ENCODE measurements at places on chromosomes 1 and 21. TPM values are rescaled to one million over a fixed set of nuclear protein-coding genes. Genes with fewer than 3 reads are reported as not detected.

- H3K27ac ChIP-seq, result no peak overlapping the region
- DNase-seq, result no peak
- no peaks in the 10 kb centered on the region for H3K27me3 ChIP-seq
- H3K4me3 ChIP-seq, result no peak overlapping the region
Observed at GRCh38 chr1:10679496-10680220, 116.8 kb downstream of the CASZ1 start.

GRCh38 chr21:29342363-29342957, 43.7 kb downstream of the BACH1 start:
- no peaks in the 10 kb centered on the region for H3K27me3 ChIP-seq
- H3K4me3 ChIP-seq, result peak overlapping the region; percentile 33
- H3K27ac ChIP-seq, result peak overlapping the region; percentile 47
- peaks cover 25% of the 10 kb centered on the region for H3K4me1 ChIP-seq
- peak; percentile 74 for DNase-seq
- peaks cover 6% of the 10 kb centered on the region for H3K36me3 ChIP-seq

GRCh38 chr1:14946684-14947238, 206.8 kb upstream of the TMEM51 start:
- H3K27ac ChIP-seq, result no peak overlapping the region
- no peaks in the 10 kb centered on the region for H3K27me3 ChIP-seq
- no peak overlapping the region for H3K4me3 ChIP-seq
- H3K4me1 ChIP-seq, result no peaks in the 10 kb centered on the region
- no peak for DNase-seq

DNA sequence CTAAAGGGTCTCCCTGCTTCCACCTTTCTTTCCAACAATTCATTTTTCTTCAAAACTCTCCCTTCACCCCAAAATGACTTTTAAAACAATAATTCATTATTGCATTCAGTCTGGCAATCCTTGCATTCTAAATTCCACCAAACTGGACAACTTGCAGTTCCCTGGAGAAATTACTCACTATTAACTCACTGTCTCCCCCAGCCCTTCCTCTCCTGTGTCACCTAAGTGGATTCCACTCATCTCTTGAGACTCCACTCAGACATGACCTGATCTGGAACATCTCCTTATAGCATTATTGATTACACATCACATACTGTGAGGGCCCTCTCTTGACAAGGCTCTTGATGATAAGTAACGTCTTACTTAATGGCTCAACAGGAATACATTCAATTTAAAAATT, 257.1 kb downstream of the BRINP2 start:
- H3K27ac ChIP-seq, result no peak overlapping the region
- no peaks in the 10 kb centered on the region for H3K27me3 ChIP-seq
- no peak overlapping the region for H3K4me3 ChIP-seq
- H3K36me3 ChIP-seq, result no peaks in the 10 kb centered on the region
- H3K4me1 ChIP-seq, result no peaks in the 10 kb centered on the region

GRCh38 chr1:119114786-119115185, 25.7 kb downstream of the WARS2 start:
- H3K4me1 ChIP-seq, result peaks cover under 1% of the 10 kb centered on the region
- DNase-seq, result no peak
- H3K4me3 ChIP-seq, result no peak overlapping the region
- peaks cover 14% of the 10 kb centered on the region for H3K36me3 ChIP-seq

DNA sequence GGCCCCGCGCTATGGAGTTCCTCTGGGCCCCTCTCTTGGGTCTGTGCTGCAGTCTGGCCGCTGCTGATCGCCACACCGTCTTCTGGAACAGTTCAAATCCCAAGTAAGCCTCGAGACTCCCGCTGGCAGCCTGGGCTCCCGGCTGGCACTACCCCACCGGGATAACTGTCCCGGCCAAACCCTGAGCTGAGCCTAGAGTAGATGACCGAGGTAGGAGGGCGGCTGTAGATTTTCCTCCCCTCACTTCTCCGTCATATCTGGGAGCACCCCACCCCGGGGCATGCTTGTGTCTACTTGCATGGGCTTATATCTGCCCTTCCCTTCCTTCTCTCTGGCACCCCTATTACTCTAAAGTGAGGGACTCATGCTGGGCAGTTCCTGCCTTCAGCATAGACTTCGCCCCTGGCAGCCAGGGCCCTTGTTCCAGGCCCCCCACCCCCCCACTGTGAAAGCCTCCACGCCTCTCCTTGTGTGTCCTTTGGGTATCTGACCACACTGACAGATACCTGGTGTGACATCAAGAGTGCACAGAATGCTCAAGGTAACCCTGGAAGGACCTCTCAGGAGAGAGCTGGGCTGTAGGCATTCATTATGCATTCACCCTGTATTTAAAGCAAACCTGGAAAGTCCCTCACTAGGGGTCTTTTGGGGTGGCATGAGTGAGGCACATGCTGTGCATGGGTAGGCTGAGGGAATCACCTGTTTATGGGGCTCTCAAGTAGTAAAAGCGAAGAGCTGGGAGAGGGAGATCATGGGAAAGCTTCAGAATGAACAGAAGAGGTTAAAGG, 485 bp downstream of the EFNA1 start:
- no peak overlapping the region for H3K27ac ChIP-seq
- H3K4me1 ChIP-seq, result peaks cover 25% of the 10 kb centered on the region
- peak overlapping the region; percentile 43 for H3K4me3 ChIP-seq
- peaks cover 62% of the 10 kb centered on the region for H3K27me3 ChIP-seq
- DNase-seq, result no peak

DNA sequence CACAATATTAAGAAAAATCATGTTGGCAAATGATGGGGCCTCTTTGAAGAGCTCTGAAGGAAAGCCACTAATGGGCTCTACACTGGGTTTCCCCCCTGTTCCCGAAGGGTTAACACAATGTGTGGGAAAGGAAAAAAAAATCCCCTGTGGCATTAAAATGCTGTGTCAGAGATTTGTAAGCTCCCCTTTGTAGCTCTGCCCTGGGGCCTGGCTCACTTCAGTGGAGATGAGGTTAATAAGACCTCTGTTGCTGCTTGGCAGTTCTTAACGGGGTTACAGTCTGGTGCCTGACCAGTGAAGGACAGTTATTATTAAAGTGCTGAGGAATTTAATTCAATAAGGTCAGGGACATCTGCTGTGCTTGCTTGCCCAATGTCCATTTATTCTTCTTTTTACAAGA, 129.7 kb upstream of the UBE2U start:
- DNase-seq, result no peak
- no peak overlapping the region for H3K27ac ChIP-seq
- H3K36me3 ChIP-seq, result no peaks in the 10 kb centered on the region
- H3K4me3 ChIP-seq, result no peak overlapping the region
- peaks cover 4% of the 10 kb centered on the region for H3K27me3 ChIP-seq

DNA sequence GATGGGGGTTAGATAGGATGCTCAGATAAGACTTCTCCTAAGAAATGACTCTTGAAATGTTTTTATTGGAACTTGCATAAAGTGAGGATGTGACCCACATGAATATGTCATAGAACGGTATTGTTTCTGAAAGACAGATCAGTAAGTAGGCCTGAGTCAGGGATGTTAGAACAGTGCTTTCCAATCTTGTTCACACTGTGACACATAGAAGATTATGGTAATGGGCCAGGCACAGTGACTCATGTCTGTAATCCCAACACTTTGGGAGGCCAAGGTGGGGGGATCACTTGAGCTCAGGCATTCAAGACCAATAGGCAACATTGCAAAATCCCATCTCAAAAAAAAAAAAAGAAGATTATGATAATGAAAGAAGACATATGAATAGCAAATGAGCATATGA, 32.9 kb downstream of the FMO4 start:
- no peak overlapping the region for H3K4me3 ChIP-seq
- DNase-seq, result no peak
- no peaks in the 10 kb centered on the region for H3K27me3 ChIP-seq
- H3K27ac ChIP-seq, result no peak overlapping the region

DNA sequence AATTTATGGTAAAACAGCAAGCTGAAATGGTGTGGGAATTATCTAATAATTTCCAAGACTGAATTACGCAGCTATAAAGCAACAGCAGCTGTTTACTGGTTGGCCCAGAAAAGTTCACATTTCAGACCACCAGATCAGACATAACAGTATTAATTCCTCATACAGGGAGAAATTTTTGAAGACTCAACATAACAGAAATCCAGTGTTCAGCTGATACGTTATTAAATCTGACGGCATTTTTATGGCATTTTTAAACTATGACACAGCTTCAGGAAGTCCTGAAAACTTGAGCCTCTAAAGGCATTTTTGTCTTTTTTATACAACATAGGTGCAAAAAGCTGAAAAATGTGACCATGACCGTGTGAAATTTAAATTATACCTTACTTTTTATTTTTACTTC, 91.2 kb downstream of the APP start:
- no peaks in the 10 kb centered on the region for H3K27me3 ChIP-seq
- DNase-seq, result no peak
- H3K4me3 ChIP-seq, result no peak overlapping the region
- H3K4me1 ChIP-seq, result peaks cover 6% of the 10 kb centered on the region
- no peak overlapping the region for H3K27ac ChIP-seq
- no peaks in the 10 kb centered on the region for H3K36me3 ChIP-seq

GRCh38 chr1:94679332-94680038, 137.9 kb upstream of the F3 start:
- no peak overlapping the region for H3K27ac ChIP-seq
- no peaks in the 10 kb centered on the region for H3K36me3 ChIP-seq
- H3K4me3 ChIP-seq, result no peak overlapping the region
- no peak for DNase-seq
- peaks cover 2% of the 10 kb centered on the region for H3K27me3 ChIP-seq

DNA sequence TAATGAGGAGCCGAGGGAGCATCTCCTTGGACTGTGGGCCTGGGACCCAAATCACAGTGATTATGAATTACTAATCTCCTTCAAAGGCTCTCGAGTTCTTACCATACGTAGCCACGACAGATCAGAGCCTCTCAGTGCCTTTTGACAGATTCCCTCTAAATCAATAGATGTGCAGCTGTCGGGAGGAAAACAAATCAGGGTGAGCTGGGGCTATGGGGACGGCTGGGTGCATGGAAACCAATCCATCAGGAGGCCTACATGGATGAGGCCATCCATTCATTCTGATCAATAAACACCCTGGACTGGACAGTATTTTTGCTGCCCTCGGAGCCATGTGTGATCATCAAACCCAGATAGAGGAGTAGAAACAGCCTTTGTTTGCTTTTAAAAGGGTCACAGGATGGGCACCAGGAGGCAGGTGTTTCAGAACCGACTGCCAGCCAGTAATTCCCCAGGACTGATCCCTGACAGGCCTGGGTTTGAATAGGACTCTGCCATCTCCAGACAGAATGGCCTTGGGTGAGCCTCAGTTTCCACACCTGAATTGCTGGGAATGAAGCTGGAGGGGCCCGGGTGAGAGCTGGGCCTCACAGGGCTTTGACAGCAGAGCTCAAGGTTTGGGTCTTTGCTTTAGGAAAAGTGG, 532.8 kb downstream of the MATN1 start:
- DNase-seq, result no peak
- no peak overlapping the region for H3K4me3 ChIP-seq
- no peaks in the 10 kb centered on the region for H3K27me3 ChIP-seq
- H3K4me1 ChIP-seq, result peaks cover 20% of the 10 kb centered on the region

- H3K36me3 ChIP-seq, result no peaks in the 10 kb centered on the region
- H3K27ac ChIP-seq, result no peak overlapping the region
- H3K4me3 ChIP-seq, result no peak overlapping the region
- no peaks in the 10 kb centered on the region for H3K4me1 ChIP-seq
- peaks cover 9% of the 10 kb centered on the region for H3K27me3 ChIP-seq
Observed at GRCh38 chr1:160416369-160416768, 16.0 kb downstream of the VANGL2 start.

- peaks cover 12% of the 10 kb centered on the region for H3K27me3 ChIP-seq
- peaks cover 28% of the 10 kb centered on the region for H3K36me3 ChIP-seq
- H3K4me3 ChIP-seq, result no peak overlapping the region
- peak; percentile 61 for DNase-seq
- H3K4me1 ChIP-seq, result peaks cover 46% of the 10 kb centered on the region
Observed at GRCh38 chr1:47432071-47433036, 5.5 kb upstream of the FOXD2 start.

DNA sequence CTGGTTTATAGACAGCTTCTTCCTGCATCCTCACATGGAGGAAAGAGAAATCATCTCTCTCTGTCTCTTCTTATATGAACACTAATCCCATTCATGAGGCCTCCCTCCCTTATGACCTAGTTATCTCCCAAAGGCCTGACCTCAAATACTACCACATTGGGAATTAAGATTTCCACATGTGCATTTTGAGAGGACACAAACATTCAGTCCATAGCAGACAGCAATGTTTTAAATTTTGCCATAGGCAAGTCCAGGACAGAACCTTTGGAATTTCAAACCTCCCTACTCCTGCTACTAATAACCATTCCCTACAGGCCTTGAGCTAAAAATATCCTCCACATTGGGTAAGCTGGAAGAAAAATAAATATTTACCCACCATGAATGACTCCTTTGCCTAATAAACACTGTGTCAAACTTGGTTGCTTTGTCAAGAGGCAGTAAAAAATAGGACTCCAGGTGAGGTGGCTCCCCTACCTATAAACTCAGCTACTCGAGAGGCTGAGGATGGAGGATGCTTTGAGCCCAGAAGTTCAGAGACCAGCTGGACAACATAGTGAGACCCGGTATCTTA, 113.7 kb downstream of the ZNF281 start:
- H3K27ac ChIP-seq, result no peak overlapping the region
- no peak for DNase-seq
- peaks cover 35% of the 10 kb centered on the region for H3K27me3 ChIP-seq
- H3K36me3 ChIP-seq, result no peaks in the 10 kb centered on the region
- H3K4me1 ChIP-seq, result peaks cover 10% of the 10 kb centered on the region
- H3K4me3 ChIP-seq, result no peak overlapping the region

GRCh38 chr1:216758161-216758560, 34.9 kb upstream of the ESRRG start:
- H3K27me3 ChIP-seq, result no peaks in the 10 kb centered on the region
- H3K4me1 ChIP-seq, result no peaks in the 10 kb centered on the region
- no peak overlapping the region for H3K4me3 ChIP-seq

DNA sequence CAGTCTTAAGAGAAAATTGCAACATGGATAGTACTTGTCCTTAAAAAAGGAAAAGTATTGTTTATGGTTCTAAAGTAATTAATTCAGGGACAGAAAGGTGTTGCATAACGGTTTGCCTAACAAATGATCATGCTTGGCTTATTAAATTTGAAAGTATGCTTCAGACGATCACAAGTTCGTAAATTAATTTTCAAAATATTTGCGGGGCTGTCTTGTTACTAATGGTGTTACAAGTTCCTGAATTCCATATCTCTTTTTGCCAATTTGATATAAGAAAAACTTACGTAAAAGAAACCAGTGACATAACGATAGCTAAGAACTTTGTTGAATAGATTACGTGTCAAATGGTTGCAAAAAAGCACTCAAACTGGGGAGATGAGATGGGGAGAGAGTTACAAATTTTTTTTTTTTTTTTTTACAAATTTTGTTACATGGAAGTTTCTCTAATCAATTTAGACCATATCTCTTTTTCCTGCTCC, 1.3 kb downstream of the AGO3 start:
- H3K4me3 ChIP-seq, result peak overlapping the region; percentile 95
- no peaks in the 10 kb centered on the region for H3K27me3 ChIP-seq
- no peak for DNase-seq
- H3K27ac ChIP-seq, result peak overlapping the region; percentile 95
- H3K4me1 ChIP-seq, result peaks cover 34% of the 10 kb centered on the region

Gene OR2L5
- not detected for total RNA-seq

Gene SYT2
- not detected for total RNA-seq

Gene C1orf94
- total RNA-seq, result not detected

Gene CFHR1
- not detected for total RNA-seq

Gene RAD54L
- total RNA-seq, result 85.3 TPM

Gene SH2D2A
- 157 TPM for total RNA-seq

Gene HSPB7
- not detected for total RNA-seq
